ENCODE measurements at places on chromosomes 2 and 18. TPM values are rescaled to one million over a fixed set of nuclear protein-coding genes. Genes with fewer than 3 reads are reported as not detected.

GPR17 gene
- total RNA-seq = not detected

SLC30A3 gene
- total RNA-seq = 17.9 TPM

- no peak for DNase-seq
Measured at GRCh38 chr2:167599219-167599618, 648.2 kb downstream of the STK39 start.

- no peak for DNase-seq
Measured at GRCh38 chr2:28486526-28486925, 9.3 kb upstream of the PLB1 start.

Measured in dermis blood vessel endothelial cell (primary cell).